Ascending aorta (tissue), 2 donors: ENCODE measurements at places on chromosomes 12 and 14. TPM values are rescaled to one million over a fixed set of nuclear protein-coding genes. Genes with fewer than 3 reads are reported as not detected.

- DNase-seq, result no peak
These were observed 152.3 kb downstream of the MON2 start for GRCh38 chr12:62618930-62619329.

The OR6C6 gene
- not detected for total RNA-seq

GRCh38 chr14:88864198-88864597, 39.7 kb downstream of the TTC8 start:
- no peak for DNase-seq

GRCh38 chr12:50979369-50980052, 27.2 kb downstream of the HIGD1C start:
- DNase-seq, result no peak

DNA sequence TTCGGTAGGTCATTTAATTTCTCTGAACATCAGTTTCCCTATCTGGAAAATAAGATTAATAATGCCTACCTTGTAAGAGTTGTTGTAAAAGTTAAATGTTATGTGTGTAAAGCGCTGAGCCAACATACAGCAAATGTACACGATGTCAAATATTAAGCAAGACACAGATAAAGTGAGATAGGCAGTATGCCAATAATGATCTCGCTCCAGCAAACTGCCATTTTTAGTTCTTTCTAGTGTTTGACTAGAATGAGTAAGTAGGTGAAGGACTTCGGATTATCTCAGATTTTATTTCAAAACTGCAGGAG, 840 bp downstream of the DHRS7 start:
- DNase-seq, result no peak

- no peak for DNase-seq
These were observed 40.0 kb downstream of the FRS2 start for GRCh38 chr12:69509904-69510827.

- DNase-seq, result no peak
These were observed 378.8 kb upstream of the TBX3 start for GRCh38 chr12:115062741-115063140.

The OR6C2 gene
- total RNA-seq, result not detected

The LLPH gene
- 0.21 TPM for total RNA-seq

DNA sequence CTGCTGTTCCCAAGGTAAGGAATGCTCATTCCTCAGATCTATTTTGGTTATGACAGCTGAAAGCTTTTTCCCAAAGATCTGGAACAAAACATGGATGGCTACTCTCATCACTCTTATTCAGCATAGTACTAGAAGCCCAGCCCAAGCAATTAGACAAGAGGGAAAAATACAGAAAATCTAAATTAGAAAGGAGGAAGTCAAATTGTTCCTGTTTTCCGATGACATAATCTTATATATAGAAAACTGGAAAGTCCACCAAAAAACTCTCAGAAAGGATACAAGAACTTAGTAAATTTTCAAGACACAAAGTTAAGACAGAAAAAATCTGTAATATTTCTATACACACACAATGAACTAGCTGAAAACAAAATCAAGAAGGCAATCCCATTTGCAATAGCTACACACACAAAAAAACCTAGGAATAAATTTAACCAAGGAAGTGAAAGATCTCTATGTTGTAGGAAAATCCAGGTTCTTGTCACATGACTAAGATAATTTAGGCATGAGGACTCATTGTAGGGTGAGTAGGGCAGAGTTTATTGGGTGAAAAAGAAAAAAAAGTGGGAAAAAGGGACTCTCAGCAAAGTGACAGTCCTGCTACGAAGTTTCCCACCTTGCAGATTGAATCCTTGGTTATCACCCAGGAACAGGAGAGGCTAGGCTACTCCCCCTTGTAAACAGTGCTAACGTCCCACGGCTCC, 28.6 kb upstream of the KLRB1 start:
- no peak for DNase-seq

DNA sequence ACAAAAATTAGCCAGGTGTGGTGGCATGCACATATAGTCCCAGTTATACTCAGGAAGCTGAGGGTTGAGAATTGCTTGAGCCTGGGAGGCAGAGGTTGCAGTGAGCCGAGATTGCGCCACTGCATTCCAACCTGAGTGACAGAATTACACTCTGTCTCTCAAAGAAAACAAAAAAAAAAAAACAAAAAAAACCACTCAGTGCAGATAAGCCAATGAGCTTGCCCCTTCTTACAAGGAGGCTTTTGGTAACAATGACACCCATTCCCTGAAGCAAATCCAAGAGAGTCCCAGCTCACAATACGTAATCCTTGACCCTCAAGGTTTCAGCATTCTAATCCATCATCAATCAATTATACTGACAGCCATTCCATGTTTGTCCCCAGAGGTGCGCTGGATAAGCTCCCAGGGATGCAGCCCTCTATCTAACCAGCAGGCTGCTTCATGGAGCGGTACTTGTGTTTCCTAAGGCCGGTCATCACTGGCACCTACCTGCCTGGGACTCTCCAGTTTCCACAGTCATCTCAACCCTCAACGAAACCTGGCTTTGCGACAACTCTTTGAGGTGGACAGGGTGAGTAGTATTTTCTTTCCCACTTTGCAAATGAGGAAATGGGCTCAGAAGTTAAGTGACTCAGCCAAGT, 12.4 kb downstream of the GCN1 start:
- no peak for DNase-seq

The E2F7 gene
- total RNA-seq, result not detected

The ADCK1 gene
- total RNA-seq, result 0.43 TPM

The NOVA1 gene
- total RNA-seq, result 11.1 TPM

DNA sequence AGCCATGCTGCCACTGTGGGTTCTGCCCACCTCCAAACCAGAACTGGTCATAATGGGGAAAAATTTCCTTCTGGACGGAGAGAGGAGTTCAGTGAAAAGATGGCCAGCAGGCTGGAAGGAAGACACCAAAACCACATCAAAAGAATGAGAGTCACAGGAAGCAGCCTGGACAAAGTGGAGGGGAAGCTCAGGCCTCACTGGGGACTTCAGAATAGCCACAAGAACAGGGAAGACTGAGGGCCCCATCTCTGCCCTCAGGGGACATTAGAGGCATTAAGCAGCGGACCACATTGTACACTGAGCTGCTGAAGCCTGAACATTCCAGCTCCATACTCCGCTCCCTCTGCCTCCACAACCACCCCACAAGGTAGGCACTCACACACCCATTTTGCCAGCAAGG, 119.6 kb upstream of the COCH start:
- no peak for DNase-seq

DNA sequence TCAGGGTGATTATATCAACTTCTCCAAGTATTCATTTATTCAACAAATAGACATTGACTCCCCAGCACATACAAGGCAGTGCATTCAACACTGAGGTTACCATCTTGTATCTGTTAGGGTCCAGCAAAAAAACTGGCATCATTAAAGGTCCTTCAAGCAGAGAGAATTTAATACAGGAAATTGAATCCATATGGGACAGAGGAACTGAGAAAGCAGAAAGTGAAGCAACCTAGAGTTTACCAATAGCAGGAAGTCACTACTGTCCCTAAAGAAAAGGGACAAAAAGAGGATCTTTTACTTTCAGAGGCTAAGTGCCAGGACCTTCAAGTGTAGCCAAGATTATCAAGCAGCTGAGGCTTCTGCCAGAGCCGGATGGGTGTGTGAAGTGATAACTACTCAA, 237.8 kb upstream of the TBX3 start:
- no peak for DNase-seq

DNA sequence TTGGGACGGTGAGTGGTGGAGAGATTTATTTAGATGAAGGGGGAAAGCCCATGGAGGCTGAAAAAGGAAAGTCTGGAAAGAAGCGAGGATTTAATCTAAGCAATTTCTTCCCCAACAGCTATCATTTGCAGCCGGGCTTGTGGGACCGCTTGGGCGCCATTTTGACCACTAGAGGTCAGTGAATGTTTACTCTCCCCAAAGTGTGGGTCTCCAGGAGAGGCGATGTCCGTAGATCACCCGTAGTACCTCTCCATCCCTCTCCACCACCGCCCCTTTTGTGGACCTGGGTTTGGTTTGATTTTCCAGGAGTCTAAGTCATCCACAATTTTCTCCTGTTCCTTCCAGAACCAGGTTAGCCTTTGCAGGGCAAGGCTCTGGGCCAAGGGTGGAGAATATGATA, 91.2 kb upstream of the PARP11 start:
- no peak for DNase-seq

- no peak for DNase-seq
These were observed 198.9 kb upstream of the MDGA2 start for GRCh38 chr14:47874350-47874749.

DNA sequence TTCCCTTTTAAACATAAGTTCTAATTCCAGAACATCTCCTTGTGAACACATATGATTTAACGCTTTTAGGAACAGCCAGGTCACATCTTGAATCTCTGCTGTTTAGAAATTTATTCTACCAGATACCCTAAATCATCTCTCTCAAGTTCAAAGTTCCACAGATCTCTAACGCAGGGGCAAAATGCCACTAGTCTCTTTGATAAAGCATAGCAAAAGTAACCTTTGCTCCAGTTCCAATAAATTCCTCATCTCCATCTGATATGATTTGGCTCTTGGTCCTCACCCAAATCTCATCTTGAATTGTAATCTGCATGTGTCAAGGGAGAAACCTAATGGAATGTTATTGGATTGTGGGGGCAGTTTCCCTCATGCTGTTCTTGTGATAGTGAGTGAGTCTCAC, 96.3 kb upstream of the PLEKHA5 start:
- DNase-seq, result no peak

- DNase-seq, result no peak
These were observed 32.1 kb upstream of the SGPP1 start for GRCh38 chr14:63760014-63760413.

The DDX51 gene
- 4.3 TPM for total RNA-seq

The B3GNT4 gene
- not detected for total RNA-seq

- DNase-seq, result no peak
These were observed 36.4 kb upstream of the ATF1 start for GRCh38 chr12:50727466-50727865.

GRCh38 chr12:51970904-51971646, 19.6 kb downstream of the ACVR1B start:
- no peak for DNase-seq

DNA sequence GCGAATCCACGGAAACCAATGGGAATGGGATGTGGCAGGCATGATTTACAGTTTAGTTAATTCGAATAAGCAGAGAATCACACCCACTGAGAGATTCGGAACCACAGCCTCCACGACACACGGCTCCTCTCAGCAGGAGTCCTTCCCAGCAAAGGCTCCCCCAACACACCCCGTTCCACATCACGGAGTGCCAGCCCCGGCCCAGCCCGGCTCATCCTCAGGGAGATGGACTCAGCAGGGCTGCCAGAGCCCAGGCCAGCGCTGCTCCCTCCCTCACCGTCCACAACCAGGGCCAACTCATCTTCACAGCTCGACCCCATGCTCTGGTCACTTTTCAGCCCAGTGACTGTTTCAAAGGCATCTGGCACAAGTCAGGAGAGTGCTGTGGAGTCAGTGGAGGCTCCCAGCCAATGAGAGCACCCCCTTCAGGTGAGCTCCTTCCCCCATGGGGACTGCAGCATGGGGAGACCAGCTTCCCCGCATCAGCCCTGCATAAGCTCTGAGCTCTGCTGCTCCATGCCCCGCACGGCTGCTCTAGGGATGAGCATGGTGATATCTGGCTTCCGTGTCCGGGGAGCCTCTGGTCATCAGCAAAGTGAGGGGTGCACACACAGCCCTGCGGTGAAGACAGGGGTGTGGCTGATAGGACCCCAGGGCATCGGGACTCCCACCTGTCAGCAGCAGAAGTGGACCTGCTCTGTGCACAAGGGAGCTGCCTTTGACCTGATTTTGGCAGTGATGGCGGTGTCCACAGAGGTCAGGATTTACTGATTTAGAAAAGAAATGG, 238.8 kb upstream of the SFSWAP start:
- no peak for DNase-seq

- no peak for DNase-seq
These were observed 96.1 kb downstream of the PPHLN1 start for GRCh38 chr12:42421844-42422779.

The OLR1 gene
- 2.1 TPM for total RNA-seq

DNA sequence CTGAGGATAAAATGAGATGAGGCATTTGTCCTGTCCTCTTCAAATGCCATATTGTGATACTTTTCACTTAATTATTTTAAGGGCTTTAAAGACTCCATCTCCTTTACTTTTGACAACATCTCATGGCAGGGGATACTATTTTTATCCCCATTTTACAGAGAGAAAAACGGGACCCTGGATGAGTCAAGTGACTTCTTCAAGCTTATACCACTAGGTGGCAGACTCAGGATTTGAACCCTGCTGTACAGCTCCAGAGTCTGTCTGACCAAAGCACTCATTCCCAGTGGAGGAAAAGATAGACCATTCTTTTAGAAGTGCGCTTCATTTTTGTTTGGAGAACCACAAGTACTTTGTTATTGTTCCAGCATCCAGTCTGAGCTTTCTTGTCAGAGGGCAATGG, 1.7 kb upstream of the SMOC1 start:
- no peak for DNase-seq

The KRT77 gene
- not detected for total RNA-seq
